ENCODE measurements at places on chromosomes 3 and 15.

GRCh38 chr3:41158947-41159346 is 40.4 kb upstream of the CTNNB1 start:
- no peak for DNase-seq

- no peak for DNase-seq
Observed at GRCh38 chr15:86912661-86913060, 833.0 kb downstream of the AGBL1 start.

DNA sequence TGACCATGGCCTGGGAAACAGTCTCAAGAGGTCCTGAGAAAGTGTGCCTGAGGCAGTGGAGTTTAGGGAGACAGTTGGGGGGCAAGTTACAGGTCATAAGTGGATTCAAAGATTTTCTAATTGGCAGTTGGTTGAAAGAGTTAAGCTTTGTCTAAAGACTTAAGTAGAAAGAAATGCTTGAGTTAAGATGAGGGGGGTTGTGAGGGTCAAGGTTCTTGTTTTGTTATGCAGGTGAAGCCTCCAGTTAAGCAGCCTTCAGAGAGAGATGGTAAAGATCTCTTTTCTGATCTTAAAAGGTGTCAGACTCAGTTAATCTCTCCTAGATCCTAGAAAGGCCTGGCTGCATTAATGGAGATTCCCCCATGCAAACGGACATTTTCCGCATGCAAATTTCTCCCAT is 356.3 kb upstream of the C2CD4B start:
- no peak for DNase-seq

DNA sequence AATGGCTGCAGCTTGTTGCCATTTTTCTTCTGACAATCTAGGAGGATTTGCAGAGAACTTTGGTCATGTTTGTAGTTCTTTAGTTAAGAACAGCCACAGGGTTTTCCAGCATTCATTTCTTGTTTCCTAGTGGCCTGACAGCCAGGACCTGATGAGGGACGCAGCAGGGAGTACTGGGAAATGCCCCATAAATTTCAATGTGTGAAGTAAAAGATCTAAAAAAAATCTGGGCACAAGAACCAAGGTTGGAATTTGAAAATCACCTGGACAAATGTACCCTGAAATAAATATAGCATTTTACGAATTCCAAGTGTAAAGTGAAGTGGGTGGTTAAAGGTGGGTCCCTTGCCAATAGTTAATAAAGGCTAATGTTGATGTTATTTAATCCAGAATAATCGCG is 195.0 kb downstream of the ZIC1 start:
- DNase-seq, result no peak

GRCh38 chr15:80730387-80730786 is 35.3 kb downstream of the ABHD17C start:
- DNase-seq, result no peak

GRCh38 chr3:48016301-48016973 is at the start of gene MAP4:
Gene MAP4 (minus strand): TSS chr3:48016416. CDS start chr3:47998860, 17,556 bp downstream.
- no peak for DNase-seq

DNA sequence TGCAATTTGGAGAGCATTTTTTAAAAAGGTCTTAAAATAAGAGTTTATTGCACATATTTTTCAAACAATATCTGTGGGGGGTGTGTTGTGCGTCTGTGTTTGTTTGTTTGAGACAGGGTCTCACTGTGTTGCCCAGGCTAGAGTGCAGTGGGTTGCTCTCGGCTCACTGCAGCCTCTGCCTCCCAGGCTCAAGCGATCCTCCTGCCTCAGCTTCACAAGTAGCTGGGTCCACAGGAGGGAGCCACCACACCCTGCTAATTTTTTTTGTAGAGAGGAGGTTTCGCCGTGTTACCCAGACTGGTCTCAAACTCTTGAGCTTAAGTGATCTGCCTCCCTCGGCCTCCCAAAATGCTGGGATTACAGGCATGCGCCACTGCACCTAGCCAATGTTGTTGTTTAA is 2.7 kb downstream of the MLF1 start:
- DNase-seq, result no peak

- no peak for DNase-seq
Observed at GRCh38 chr3:129348734-129349133, 70.1 kb downstream of the HMCES start.

GRCh38 chr3:42013691-42014457 is 52.0 kb upstream of the ULK4 start:
- DNase-seq, result no peak

- DNase-seq, result no peak
Observed at GRCh38 chr15:27977696-27978095, 121.4 kb downstream of the OCA2 start.

- DNase-seq, result no peak
Observed at GRCh38 chr15:58047149-58047548, 18.4 kb downstream of the ALDH1A2 start.

GRCh38 chr3:56019490-56020146 is 448.6 kb downstream of the ERC2 start:
- DNase-seq, result no peak

- DNase-seq, result no peak
Observed at GRCh38 chr15:70569714-70570231, 193.6 kb downstream of the UACA start.

GRCh38 chr3:184142199-184142598 is 7.0 kb downstream of the EIF2B5 start:
- DNase-seq, result no peak

- no peak for DNase-seq
Observed at GRCh38 chr3:72633121-72633520, 215.1 kb downstream of the SHQ1 start.

DNA sequence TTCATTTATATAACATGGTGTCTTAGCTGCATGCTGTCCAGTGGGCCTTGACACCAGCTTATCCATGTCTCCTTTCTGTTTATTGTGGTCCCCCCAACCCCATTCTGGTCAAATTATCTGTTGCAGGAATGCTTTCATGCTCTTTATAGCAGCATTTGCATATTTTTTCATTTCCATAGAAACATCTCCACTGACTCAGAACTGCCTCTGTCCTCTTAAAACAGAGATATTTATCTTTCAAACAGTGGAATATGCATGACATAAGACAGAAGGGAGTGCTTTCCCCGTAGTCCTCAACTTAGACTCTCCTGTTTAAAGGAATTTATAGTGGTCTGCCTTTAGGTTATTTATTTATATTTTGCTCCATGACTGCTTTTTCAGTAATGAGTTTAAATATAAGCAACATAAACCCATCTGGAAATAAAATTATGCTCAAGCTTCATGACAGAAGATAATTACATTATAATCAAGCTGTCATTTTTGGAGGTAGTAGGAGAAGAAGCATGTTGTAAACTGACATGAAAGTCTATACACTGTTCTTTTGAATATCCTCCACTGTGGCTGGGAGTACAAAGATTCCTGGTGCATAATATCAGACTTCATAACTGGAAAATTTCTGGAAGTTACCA is 179.5 kb upstream of the CD96 start:
- no peak for DNase-seq

- DNase-seq, result no peak
Observed at GRCh38 chr3:109275702-109276293, 40.5 kb downstream of the DPPA2 start.

DNA sequence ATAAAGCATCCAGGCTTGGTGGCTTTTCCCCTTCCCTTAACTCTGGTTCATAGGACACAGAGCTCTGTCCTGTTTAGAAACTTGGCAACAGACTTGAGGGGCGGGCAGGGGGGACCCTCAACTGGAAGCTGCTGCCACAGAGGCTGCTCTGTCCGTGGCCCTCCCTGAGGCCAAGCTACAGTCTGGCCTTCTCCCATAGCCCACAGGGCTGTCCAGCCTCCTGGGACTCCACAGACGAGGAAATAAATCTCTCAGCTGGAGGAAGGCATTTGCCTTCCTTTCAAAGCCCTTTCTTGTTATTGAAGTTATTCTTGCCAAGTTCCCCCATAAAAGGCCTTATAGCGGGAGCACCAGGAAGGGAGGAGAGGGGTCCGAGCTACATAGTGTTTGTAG is 248.8 kb upstream of the TPM1 start:
- no peak for DNase-seq

DNA sequence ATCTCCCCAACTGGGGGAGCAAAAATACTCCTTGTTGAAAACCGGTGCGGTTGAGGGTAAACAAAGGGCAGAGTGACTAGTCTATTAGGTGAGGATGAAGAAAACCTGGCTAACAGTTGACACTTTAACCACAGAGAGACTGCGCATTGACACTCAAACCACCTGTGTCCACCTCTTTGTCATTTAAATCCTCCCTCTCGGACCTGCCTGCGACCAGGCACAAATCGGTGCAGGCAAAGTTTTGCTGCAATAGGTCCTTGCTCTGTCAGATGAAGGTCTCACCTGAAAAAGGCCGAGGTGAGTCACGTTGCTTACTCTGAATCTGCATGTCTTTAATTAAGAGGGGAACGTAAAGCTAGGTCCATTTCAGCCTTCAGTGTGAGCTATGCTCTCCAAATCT is 494.1 kb upstream of the DPPA4 start:
- DNase-seq, result no peak

Measured in esophagus squamous epithelium (tissue), 5 donors.